ENCODE measurements at places on chromosomes 16 and 17. TPM values are rescaled to one million over a fixed set of nuclear protein-coding genes. Genes with fewer than 3 reads are reported as not detected.

Gene KRT40
- total RNA-seq = not detected

Gene HBM
- total RNA-seq = not detected

GRCh38 chr16:19446300-19446846, 28.7 kb downstream of the TMC5 start:
- H3K36me3 ChIP-seq = no peaks in the 10 kb centered on the region
- H3K27me3 ChIP-seq = no peaks in the 10 kb centered on the region
- no peaks in the 10 kb centered on the region for H3K4me1 ChIP-seq
- no peak overlapping the region for H3K4me3 ChIP-seq
- DNase-seq = no peak

GRCh38 chr16:78235168-78235800, 135.8 kb downstream of the WWOX start:
- no peak overlapping the region for H3K4me3 ChIP-seq
- peak; percentile 75 for DNase-seq
- H3K36me3 ChIP-seq = no peaks in the 10 kb centered on the region
- no peaks in the 10 kb centered on the region for H3K27me3 ChIP-seq
- H3K27ac ChIP-seq = no peak overlapping the region
- peaks cover 2% of the 10 kb centered on the region for H3K4me1 ChIP-seq

DNA sequence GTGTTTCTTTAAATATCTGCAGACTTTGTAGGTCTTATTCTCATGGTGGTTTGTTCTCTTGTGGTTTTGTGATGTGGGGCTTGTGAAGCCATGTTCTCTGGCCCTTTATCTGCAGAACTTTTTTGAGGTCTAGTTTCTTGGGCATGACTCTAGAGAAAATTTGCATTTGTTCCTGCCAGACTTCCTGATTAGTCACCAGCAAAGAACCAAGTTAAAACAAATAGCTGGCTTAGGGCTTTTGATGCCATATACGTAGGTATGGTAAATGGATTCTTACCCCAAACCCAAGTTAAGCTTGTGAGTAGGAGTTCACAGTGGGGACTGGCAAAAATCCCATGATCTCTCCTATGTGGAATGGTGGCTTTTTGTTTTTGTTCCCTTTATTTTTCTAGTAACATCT, 68.7 kb upstream of the IRX3 start:
- no peak for DNase-seq
- no peak overlapping the region for H3K4me3 ChIP-seq
- H3K27ac ChIP-seq = no peak overlapping the region
- H3K27me3 ChIP-seq = no peaks in the 10 kb centered on the region
- H3K4me1 ChIP-seq = no peaks in the 10 kb centered on the region

Data from activated CD8-positive, alpha-beta memory T cell treated with anti-CD3 and anti-CD28 coated beads, Interleukin-2, amount 10 ng/mL, durations not matched to agents 7 days and 5 days (primary cell).